Large intestine (tissue), 12 donors: ENCODE measurements at places on chromosomes 5 and 9. TPM values are rescaled to one million over a fixed set of nuclear protein-coding genes. Genes with fewer than 3 reads are reported as not detected.

The OR2Y1 gene
- not detected for polyA plus RNA-seq

- DNase-seq: no peak
Observed at GRCh38 chr9:113399646-113400200, 1.4 kb downstream of the ALAD start.

GRCh38 chr5:96338091-96338490 is 95.0 kb downstream of the PCSK1 start:
- no peak for DNase-seq

The CAST gene
- polyA plus RNA-seq: 192 TPM

- no peak for DNase-seq
Observed at GRCh38 chr5:54063817-54064216, 246.6 kb downstream of the ARL15 start.

- no peak for DNase-seq
Observed at GRCh38 chr9:7467186-7467585, 332.4 kb downstream of the DMAC1 start.

- DNase-seq: no peak
Observed at GRCh38 chr9:11148189-11148588, 535.4 kb upstream of the PTPRD start.

GRCh38 chr5:143713047-143714003 is 98.6 kb upstream of the HMHB1 start:
- no peak for DNase-seq

GRCh38 chr5:62982348-62982747 is 403.7 kb downstream of the LRRC70 start:
- DNase-seq: no peak

The CDH6 gene
- 13.1 TPM for polyA plus RNA-seq

DNA sequence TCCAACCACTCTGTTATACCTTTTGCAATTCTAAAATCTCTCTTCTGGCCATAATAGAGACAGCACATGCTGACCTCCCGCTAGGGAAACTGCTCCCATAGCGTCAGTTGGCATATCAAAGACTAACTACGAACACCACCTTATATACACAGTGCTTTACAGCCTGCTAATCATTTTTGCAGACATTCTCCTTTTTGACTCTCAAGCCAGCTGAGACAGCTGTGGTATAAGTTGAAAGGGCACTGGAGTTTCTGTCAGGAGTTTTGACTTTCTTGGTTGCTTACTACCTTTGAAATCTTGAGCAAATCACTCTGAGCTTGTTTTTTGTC is 160.2 kb upstream of the TBCA start:
- no peak for DNase-seq

The SV2C gene
- polyA plus RNA-seq: 3.0 TPM

GRCh38 chr5:134833340-134834032 is 12.3 kb upstream of the C5orf24 start:
- no peak for DNase-seq

The LTC4S gene
- polyA plus RNA-seq: 2.9 TPM

The C5orf52 gene
- polyA plus RNA-seq: 0.87 TPM

- no peak for DNase-seq
Observed at GRCh38 chr5:165334201-165334600, 1828.8 kb downstream of the MAT2B start.

- no peak for DNase-seq
Observed at GRCh38 chr5:176542596-176543427, 5.6 kb upstream of the RNF44 start.

GRCh38 chr9:23938908-23939307 is 112.9 kb upstream of the ELAVL2 start:
- no peak for DNase-seq

DNA sequence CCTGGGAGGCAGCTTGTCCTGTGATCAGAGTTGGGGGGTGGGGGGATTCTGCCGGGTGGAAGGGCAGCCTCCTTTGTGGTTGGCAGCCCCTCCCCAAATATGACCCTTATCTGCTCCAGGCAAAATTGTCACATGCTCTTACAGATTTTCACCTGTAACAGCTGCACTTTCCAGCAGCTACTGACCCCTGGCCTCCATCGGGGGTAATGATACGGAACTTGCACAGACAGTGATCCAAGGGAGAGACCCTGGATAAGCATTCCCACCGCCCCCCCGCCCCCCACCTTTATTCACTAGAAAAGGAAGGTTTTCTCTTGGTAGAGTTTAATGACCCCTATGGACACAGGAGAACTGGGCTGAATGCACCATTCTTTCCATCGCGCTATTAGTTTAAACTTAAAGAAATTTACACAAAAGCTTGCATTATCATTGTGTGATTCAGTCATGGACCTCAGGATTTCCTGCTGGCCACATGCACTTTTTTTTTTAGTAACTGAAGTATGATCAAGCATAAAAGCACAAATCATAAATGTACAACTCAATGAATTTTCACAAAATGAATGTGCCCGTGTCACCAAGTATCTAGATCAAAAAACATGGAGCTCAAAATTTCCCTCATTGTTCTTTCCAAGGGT is 10.7 kb upstream of the ZBTB34 start:
- no peak for DNase-seq

The ANKRA2 gene
- 38.7 TPM for polyA plus RNA-seq

The PCDHGA8 gene
- polyA plus RNA-seq: 0.19 TPM

DNA sequence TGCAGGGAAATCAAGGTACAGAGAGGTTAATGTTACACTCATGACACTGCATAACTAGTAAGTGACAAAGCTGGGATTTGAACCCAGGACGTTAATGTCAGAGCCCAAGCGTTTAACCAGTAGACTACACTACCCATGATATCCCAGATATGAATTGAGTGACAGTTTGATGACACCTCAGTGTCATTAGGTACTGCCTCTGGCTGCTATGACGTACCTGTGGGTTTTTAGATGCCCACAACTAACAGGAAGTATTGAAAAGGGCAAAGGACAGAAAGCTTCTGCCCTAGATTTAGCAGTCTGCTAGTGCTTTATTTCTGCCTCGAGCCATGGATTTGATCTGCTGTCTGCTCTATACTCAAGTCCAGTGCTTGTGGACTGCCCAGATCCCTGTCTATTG is 56.2 kb downstream of the GLRA1 start:
- no peak for DNase-seq

- no peak for DNase-seq
Observed at GRCh38 chr9:91481972-91482371, 58.3 kb upstream of the NFIL3 start.

DNA sequence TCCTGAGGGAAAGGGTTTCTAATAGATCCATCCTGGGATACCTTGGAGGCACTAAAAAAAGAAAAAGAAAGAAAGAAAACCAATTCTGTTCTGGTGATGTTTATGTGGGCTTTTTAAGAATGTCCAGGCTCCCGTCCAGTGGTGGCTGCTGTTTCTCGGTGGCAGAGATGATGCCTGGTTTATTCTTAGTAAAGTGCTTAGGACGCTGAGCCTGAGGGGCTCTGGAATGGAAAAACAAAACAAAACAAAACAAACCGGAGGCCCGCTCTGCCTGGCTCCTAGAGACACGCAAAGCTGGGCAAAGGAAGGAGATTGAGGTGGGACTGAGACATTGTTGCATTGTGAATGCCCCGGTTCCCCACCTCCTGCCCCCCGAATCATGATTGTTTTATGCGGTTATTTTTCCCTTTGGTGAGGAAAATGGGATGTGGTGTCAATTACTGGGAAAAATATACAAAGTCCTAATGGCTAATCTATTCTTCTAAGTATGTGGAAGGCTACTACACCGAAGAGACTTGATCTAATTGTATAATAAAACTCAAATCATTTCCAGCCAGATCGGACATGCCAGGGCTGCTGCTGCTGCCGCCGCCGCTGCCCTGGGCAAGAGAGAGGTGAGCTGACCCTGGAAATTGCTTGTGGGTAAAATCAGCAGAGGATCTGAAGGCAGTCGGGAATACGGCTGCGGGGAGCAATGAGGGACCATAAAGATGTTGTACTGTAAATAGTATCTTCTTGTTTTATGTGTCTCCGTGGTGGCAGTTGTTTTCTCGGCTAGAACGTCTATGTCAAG is 644.9 kb downstream of the CCDC171 start:
- no peak for DNase-seq

DNA sequence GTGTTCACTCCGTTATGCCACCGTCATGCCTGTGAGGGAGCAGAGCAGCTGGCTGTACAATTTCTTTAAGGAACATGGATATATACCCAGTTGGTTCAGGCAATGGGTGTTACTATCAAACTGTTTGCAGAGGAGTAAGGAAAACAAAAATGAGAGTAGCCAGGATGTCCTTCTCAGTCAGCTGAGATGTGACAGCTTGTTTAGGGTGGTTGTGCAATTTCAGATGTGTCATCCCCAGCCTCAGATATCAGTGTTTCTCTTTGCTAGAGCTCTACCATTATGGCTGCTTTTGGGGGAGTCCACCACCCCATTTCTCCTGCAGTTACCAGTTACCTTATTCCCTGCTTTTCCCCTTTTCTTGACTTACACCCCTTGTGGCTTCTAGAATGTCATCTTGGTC is 135.2 kb upstream of the SLC24A2 start:
- DNase-seq: no peak

GRCh38 chr5:68215898-68216244 is 315 bp downstream of the PIK3R1 start:
- DNase-seq: no peak

- no peak for DNase-seq
Observed at GRCh38 chr9:91428927-91429351, 5.3 kb upstream of the NFIL3 start.
